ENCODE measurements at places on chromosomes 11 and 22. TPM values are rescaled to one million over a fixed set of nuclear protein-coding genes. Genes with fewer than 3 reads are reported as not detected.

DNA sequence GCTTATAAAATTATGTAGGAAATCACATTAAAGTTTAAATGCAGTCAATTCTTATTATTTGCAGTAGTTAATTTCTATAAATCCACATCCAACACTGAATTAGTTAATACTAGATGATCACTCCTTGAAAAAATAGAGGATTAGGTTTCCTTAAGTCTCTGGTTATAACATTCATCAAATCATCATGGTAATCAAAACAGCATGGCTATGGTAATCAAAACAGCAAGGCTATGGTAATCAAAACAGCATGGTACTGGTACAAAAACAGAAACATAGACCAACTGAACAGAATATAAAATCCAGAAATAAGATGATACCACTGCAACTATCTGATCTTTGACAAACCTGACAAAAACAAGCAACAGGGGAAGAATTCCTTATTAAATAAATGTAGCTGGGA is 814.6 kb upstream of the CCDC179 start:
- no peak for DNase-seq
- H3K4me1 ChIP-seq, result no peaks in the 10 kb centered on the region
- no peak overlapping the region for H3K4me3 ChIP-seq

DNA sequence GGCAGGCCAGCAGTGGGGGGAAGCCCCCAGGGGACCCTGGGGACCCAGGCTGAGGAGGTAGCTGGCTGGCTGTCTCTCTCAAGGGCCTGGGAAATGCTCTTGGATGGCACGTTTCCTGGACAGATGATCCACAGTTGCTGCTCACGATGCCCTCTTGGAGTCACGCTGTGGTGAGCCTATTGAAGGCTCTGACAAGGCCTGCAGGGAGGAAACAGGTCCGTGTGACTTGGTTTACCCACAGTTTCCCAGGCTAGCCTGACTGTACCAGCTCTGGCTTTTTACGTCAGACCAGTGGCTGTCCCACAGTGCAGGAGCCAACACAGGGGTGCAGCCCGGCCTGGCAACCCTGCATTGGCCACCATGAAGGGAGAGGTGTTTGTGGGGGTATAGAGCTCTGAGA is 29.2 kb upstream of the PPARA start:
- H3K27ac ChIP-seq, result no peak overlapping the region
- no peaks in the 10 kb centered on the region for H3K36me3 ChIP-seq
- no peak for DNase-seq
- H3K4me3 ChIP-seq, result no peak overlapping the region

DNA sequence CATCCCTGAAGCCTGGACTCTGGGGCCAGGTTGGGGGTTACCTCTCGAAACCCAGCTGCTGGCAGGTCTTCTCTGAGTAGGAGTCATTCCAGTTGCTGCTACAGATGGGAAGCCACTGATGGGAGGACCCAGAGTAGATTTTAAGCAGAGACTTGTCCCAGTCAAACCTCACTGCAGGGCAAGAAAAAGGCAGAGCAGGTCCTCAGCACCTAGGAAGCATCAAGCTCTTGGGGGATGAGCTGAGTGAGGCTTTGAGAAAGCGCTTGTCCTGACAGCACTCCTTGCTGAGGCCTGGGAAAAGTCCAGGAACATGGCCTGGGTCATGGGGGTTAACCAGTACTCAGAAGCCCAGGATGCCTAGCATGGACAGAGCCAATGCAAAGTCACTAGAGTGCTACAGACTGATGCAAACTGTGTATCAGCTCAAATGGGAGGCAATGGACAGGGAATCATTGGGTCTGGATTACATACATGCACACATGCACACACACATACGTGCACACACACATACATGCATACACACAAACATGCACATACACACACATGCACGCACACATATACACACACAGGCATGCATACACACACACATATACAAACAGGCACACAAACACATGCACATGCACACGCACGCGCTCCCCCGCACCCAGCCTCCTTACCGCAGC is 15.3 kb downstream of the TMPRSS13 start:
- no peak overlapping the region for H3K4me3 ChIP-seq
- peaks cover 5% of the 10 kb centered on the region for H3K27me3 ChIP-seq
- no peak for DNase-seq

DNA sequence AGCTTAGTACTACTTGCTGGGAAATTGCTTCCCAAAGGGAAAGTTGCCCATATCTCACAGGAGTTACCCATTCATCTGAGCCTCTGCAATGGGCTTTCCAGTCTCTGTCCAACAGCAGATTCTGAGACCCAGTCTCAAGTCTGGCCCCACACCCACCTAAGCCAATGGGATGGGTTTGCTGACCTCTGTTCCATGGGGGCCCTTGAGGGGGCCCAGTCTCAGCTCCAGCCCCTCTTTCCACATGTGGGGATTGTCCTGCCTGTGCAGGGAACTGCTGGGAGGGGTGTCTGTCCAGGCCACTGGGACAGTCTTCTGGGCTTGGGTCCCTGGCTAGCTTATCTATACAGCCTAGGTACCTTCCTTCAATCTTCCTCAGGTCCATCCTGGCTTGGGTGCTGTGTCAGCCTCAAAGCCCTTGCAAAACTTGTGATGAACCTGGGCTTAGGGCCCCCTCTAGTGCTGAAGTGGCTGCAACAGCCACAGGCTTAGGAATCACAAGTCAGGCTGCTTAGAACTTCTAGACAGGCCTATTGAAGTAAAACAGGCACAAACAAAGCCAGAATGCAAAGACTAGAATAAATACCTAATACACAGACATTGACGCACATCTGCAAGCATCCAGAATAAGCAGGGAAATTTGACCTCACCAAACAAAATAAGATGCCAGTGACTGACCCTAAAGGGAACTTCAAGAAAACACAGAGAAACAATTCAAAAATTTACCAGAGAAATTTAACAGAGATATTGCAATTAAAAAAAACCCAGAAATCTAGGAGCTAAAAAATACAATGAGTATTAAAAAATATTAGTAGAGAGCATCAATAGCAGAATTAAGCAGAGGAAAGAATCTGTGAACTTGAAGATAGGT is 11.7 kb upstream of the PATL1 start:
- peaks cover under 1% of the 10 kb centered on the region for H3K27me3 ChIP-seq
- peaks cover 11% of the 10 kb centered on the region for H3K4me1 ChIP-seq
- H3K36me3 ChIP-seq, result no peaks in the 10 kb centered on the region
- no peak overlapping the region for H3K4me3 ChIP-seq
- peak overlapping the region; percentile 57 for H3K27ac ChIP-seq
- peak; percentile 69 for DNase-seq

The TMEM45B gene
- not detected for total RNA-seq

The GVQW3 gene
- total RNA-seq, result 6.1 TPM

The MYBPC3 gene
- total RNA-seq, result not detected

The CAPN1 gene
- 148 TPM for total RNA-seq

DNA sequence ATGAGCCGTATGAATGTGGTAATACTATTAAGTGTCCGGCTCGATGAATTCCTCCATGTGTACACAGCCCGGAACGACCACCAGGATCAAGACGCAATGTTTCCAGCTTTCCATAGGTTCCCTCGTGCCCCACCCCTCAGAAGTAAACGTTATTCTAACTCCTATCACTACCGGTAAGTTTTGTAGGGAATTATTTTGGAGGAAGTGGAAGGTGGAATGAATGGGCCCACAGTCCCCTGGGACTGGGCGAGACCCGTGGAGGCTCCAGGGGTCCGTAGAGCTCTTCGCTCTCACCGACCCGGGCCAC is 720 bp upstream of the FAR1 start:
- H3K27me3 ChIP-seq, result peaks cover 4% of the 10 kb centered on the region
- H3K36me3 ChIP-seq, result no peaks in the 10 kb centered on the region
- H3K27ac ChIP-seq, result no peak overlapping the region
- peak overlapping the region; percentile 92 for H3K4me3 ChIP-seq

The DDI1 gene
- total RNA-seq, result not detected

DNA sequence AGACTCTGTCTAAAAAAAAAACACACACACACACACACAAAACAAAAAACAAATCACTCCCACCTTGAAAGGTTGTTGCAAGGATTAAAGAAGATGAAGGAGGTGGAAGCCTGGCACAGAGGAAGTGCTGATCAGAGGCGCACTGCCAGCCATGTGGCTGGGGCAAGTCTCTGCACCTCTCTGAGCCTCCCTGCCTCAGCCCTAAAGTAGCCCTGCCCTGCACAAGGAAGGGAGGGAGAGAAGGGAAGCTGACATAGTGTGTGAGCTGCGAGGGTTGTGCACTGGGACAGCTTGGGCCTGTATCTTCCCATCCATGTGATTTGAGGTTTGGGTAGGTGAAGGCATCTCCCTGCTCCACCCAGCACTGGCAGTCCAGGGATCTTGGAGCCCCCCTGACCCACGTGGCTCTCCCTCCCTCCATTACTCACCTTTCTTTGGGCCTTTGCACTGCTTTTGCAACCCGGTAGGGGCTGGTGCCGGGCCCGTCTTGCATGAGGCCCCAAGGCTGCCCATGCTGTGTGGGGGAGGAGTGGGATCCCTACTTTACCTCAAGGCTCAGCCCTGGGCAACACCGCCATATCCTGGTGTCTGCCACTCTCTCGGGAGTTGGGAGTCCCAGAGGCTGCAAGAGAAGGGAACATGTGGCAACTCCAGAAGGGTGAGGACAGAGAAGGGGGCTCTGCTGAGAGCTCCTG is 30.5 kb downstream of the IFT27 start:
- no peaks in the 10 kb centered on the region for H3K4me1 ChIP-seq
- no peak overlapping the region for H3K4me3 ChIP-seq

DNA sequence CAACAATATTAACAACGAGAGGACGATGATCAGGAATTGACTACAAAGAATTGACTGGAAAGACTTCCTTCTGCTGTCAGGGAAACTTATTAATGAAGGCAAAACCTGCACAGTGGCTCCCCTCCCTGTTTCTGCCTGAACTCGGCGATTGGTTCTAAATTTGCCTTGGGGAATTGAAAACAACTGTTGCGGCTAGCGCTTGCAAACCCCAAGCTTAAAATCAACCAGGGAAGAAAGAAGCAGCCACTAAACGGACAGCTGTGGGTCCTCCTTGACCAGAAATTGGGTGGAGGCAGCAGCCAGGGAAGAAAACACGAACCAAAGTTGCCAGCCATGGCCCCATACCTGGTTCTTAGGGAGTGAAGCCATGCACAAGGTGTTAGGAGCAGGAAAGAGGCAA is 383.5 kb upstream of the CADM1 start:
- no peak overlapping the region for H3K27ac ChIP-seq
- no peaks in the 10 kb centered on the region for H3K27me3 ChIP-seq
- H3K4me1 ChIP-seq, result peaks cover 30% of the 10 kb centered on the region
- H3K4me3 ChIP-seq, result no peak overlapping the region
- H3K36me3 ChIP-seq, result no peaks in the 10 kb centered on the region
- DNase-seq, result no peak

- H3K4me3 ChIP-seq, result no peak overlapping the region
- no peaks in the 10 kb centered on the region for H3K4me1 ChIP-seq
- peak; percentile 76 for DNase-seq
- no peak overlapping the region for H3K27ac ChIP-seq
- no peaks in the 10 kb centered on the region for H3K36me3 ChIP-seq
- H3K27me3 ChIP-seq, result peaks cover 19% of the 10 kb centered on the region
Measured at GRCh38 chr11:17386331-17387084, 2.0 kb downstream of the KCNJ11 start.

Data from endothelial cell (in vitro differentiated cells).